Stimulated activated CD8-positive, alpha-beta memory T cell treated with anti-CD3 and anti-CD28 coated beads, Interleukin-7, amount 100 ng/mL, for 4 hours (primary cell): ENCODE measurements at places on chromosomes 11 and 22.

DNA sequence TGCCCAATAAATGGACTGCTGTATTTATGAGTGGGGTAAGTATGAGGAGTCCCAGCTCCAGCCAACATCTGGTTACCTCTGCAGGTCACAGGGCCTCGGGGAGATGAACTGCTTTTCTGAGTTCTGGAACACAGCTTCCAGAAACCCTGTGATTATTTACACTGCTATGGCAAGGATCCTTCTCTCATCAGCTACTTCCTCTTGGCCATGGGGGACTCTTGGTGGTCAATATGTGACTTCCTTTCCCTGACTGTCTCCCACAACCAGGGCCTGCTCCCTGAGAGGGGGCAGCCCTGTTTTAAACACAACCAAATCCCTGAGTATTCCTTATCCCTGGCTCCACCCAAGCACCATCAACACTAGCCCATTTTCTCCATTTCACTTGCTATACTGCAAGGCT lies 10.0 kb downstream of the RHOG start:
- no peak for DNase-seq

- DNase-seq, result no peak
Measured at GRCh38 chr11:11309906-11310305, 43.1 kb downstream of the CSNK2A3 start.

DNA sequence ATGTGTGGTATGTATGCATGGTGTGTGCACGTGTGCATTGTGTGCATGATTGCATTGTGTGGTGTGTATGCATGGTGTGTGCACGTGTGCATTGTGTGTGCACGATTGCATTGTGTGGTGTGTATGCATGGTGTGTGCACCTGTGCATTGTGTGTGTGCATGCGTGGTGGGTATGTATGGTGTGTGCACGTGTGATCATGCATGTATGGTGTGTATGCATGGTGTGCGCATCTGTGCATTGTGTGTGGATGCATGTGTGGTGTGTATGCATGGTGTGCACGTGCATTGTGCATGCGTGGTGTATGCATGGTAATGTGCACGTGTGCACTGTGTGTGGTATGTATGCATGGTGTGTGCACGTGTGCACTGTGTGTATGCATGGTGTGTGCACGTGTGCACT lies 16.8 kb downstream of the ALG12 start:
- DNase-seq, result no peak

- DNase-seq, result no peak
Measured at GRCh38 chr11:78790784-78791183, 216.1 kb upstream of the NARS2 start.

- DNase-seq, result no peak
Measured at GRCh38 chr11:71563406-71563805, 2.0 kb upstream of the KRTAP5-10 start.

GRCh38 chr11:16786131-16786530 lies 47.7 kb downstream of the C11orf58 start:
- no peak for DNase-seq

GRCh38 chr11:74139151-74139918 lies 31.5 kb downstream of the C2CD3 start:
- DNase-seq, result no peak

- no peak for DNase-seq
Measured at GRCh38 chr22:24592058-24592850, 619 bp downstream of the LRRC75B start.

- DNase-seq, result no peak
Measured at GRCh38 chr22:17907748-17908051, 116.7 kb downstream of the MICAL3 start.

DNA sequence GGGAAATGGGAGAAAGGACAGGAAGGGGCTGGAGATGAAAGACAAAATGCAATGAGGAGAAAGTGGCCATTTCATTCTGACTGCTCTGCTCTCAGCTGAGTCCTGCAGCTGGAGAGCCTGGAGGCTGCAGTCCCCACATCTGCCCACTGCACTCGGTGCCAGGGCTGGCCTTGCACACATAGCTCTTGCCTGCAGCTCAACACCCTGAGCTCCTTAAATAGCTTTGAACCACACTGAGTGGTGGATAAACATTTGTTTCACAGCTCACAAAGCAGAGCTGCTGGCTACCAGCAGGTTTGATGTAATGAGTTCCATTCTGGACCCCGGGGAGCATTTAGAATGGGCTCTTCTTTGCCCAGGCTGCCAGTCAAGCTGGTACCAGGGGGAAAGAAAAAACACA lies 426.1 kb upstream of the CADM1 start:
- DNase-seq, result no peak

- DNase-seq, result no peak
Measured at GRCh38 chr22:38180841-38181452, 683 bp downstream of the PLA2G6 start.
